ENCODE measurements at places on chromosomes 6 and 20. TPM values are rescaled to one million over a fixed set of nuclear protein-coding genes. Genes with fewer than 3 reads are reported as not detected.

ZFP64 gene
- total RNA-seq = 7.8 TPM

ADAM33 gene
- 3.6 TPM for total RNA-seq

NR2E1 gene
- 9.8 TPM for total RNA-seq

OR2B6 gene
- not detected for total RNA-seq
